Activated T-helper 1 cell treated with anti-CD3 and anti-CD28 coated beads, Interleukin-12 subunit alpha, Interleukin-12 subunit beta, Interleukin-2, Interleukin-4 antibody, amounts not matched to agents 30 ng/mL and 10 ng/mL and 1 ng/mL, durations not matched to agents 14 hours and 24 hours and 36 hours (primary cell): ENCODE measurements at places on chromosomes 12 and 14. TPM values are rescaled to one million over a fixed set of nuclear protein-coding genes. Genes with fewer than 3 reads are reported as not detected.

DNA sequence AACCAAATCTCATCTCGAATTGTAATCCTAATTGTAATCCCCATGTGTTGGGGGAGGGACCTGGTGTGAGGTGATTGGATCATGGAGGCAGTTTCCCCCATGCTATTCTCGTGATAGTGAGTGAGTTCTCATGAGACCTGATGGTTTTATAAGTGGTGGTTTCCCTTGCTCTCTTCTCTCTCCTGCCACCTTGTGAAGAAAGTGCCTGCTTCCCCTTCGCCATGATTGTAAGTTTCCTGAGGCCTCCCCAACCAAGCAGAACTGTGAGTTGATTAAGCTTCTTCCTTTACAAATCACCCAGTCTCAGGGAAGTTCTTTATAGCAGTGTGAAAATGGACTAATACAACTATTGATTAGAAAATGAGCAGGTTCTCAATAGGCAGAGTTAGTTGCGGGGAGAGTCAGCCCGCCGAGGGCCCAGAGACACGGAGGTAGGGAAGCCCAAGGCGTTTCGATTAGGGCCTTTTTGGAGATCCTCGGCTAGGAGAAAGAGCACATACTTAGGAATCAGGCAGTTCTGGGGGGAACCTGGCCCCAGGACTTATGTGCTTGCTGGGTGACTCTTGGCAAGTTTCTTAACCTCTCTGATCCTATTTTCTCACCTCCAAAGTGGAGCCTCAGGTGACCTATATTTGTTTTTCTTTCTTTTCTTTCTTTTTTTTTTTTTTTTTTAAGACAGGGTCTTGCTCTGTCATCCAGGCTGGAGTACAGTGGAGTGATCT, 65.7 kb downstream of the MVK start:
- no peaks in the 10 kb centered on the region for H3K4me1 ChIP-seq
- H3K27me3 ChIP-seq = peaks cover 2% of the 10 kb centered on the region
- no peak for DNase-seq
- no peak overlapping the region for H3K27ac ChIP-seq
- H3K36me3 ChIP-seq = no peaks in the 10 kb centered on the region

DNA sequence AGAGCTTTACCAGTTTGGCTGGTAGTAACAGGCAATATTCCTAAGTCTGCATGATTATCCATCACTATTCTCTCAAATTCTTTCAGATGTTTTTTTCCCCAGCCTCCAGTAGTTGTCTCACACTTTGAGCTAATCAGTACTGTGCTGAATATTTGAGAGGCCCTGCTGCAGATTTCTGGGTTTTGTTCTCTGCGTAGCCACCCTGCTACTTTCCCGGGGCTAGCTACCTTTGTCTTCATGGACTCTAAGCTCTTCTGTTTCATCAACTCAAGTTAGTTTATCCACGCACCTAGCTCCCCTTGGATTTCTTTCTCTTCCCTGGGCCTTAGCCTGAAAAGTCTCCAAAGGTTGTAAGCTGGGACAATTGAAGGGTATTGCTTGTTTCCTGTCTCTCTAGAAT, 73.0 kb downstream of the FUT8 start:
- H3K4me1 ChIP-seq = peaks cover 70% of the 10 kb centered on the region
- DNase-seq = no peak
- no peak overlapping the region for H3K4me3 ChIP-seq
- no peak overlapping the region for H3K27ac ChIP-seq
- no peaks in the 10 kb centered on the region for H3K27me3 ChIP-seq
- H3K36me3 ChIP-seq = peaks cover 32% of the 10 kb centered on the region

DNA sequence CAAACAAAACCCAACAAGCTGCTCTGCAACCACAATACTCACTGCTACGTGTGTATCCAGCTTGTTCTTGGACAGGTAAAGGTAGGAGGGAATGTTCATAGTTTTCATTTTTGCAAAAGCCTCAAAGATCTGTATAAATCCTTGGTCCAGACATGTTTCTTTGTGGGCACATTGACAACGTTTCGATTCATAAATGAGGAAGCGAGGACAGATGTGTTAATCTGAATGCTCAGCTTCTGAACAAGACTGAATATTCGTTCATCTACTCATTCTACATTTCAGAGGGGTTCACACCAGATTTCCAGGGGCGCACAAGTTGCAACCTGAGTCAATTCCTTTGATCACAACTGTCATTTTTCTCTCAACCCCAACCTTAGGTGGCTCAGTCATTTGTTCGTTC, 134.4 kb downstream of the LLPH start:
- peaks cover 3% of the 10 kb centered on the region for H3K27me3 ChIP-seq
- H3K27ac ChIP-seq = no peak overlapping the region
- no peaks in the 10 kb centered on the region for H3K4me1 ChIP-seq
- no peak for DNase-seq
- no peak overlapping the region for H3K4me3 ChIP-seq
- H3K36me3 ChIP-seq = no peaks in the 10 kb centered on the region

- H3K4me1 ChIP-seq = no peaks in the 10 kb centered on the region
- H3K27me3 ChIP-seq = peaks cover 4% of the 10 kb centered on the region
- H3K27ac ChIP-seq = no peak overlapping the region
- no peak overlapping the region for H3K4me3 ChIP-seq
- H3K36me3 ChIP-seq = no peaks in the 10 kb centered on the region
Measured at GRCh38 chr12:80170915-80171314, 71.6 kb downstream of the OTOGL start.

DNA sequence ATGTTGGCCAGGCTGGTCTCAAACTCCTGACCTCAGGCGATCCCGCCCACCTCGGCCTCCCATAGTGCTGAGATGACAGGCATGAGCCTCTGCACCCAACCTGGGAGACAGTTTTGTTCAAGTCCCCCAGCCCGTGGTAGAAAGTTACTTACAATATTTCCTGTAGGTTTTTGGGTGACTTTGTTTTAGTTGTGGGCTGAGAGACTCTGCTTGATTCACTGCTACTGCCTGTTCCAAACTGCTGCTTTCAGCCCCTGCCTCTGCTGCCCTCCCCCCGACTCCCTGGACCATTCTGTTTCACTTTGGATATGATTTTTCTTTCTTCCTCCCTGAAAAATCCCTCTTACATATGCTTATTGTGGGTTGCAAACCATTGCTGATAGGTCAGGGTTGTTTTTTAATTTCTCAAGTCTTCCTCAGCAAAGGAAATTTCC, 13.4 kb upstream of the PCNX1 start:
- H3K4me1 ChIP-seq = peaks cover 82% of the 10 kb centered on the region
- H3K4me3 ChIP-seq = peak overlapping the region; percentile 19
- DNase-seq = no peak
- H3K27me3 ChIP-seq = no peaks in the 10 kb centered on the region
- peak overlapping the region; percentile 68 for H3K27ac ChIP-seq

DNA sequence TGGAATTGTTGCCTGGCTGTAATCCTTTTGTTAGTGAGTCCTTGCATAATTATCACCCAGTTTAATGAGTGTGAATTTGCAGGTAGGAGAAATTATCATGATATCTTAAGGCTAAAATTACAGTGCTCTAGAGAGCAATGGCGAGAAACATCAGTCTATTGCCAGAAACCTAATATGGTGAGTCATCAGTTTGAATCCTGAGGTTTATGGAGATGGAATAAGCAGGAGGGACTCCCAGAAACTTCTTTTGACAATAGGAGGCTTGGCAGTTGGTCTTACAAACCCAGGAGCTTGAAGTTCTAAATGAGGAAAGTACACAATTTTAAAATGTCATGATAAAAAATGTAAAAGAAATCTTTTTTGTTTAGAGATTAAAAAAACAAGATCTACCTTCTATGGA, 31.5 kb upstream of the CRADD start:
- H3K27me3 ChIP-seq = no peaks in the 10 kb centered on the region
- no peak for DNase-seq
- H3K36me3 ChIP-seq = no peaks in the 10 kb centered on the region
- no peak overlapping the region for H3K27ac ChIP-seq

DNA sequence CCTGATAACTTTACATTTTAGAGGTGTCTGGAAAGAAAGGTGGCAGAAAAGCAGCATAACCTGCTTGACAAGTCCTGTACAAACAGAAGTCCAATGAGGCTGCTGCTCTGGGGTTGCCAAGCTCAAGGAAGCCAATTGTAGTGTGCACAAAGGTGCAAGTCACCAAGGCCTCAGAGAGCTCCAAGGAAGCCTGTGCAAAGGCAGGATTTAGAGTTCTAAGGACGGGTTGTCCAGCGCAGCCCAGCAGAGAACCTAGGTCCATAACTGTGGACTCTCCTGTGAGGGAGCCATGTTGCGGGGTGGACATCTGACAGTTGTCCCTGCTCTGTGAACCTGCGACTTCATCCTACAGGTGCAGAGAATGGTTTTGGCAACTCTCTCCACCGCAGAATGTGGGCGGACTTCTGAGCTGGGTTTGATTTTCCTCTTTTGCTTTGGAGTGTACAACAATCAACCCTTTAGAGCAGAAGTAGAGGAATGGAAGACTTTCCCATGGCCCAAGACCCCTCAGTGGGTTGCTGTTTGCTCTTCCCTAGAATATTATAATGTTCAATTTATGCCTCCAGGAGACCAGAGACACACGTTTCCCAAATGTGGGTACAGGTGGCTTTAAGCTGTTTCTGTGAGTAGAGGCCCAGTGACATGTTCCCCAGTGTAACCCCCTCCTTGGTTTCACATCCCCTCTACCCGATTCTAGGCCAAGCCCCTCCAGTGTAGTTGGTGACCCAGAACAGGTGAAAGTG, 81.0 kb downstream of the ETV6 start:
- H3K4me1 ChIP-seq = peaks cover 93% of the 10 kb centered on the region
- H3K27me3 ChIP-seq = no peaks in the 10 kb centered on the region
- peak overlapping the region; percentile 66 for H3K4me3 ChIP-seq
- DNase-seq = no peak

DNA sequence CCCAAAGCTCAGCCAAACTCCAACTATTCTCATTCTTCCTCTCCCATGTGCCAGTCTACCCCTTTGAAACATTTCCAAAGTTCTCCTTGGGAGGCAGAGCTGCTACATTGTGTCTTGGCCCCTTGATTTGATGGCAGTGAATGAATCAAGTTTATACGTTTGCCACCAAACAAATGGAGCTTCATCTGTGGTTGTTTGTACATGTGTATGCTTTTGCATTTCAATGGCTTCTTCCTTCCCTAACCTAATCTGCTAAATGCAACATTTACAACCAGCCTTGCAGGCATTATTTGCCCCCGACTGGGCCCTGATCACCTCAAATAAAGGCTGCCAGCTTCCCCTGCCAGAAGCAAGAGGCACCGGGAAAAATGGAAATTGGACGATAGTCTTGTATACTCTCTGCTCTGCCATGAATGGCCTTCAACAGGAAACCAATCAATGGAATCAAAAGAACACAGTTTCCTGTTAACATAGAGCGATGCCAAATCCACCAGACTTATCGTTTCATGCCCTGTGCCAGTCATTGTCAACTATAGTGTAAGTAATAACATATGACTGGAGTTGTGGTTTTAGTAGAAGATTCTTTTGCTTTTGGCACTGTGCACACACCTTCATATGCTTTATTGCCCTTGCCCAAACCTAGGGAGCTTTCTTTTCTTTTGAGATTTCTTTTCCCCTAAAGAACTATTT, 97.8 kb downstream of the TMEM30B start:
- no peaks in the 10 kb centered on the region for H3K36me3 ChIP-seq
- DNase-seq = no peak
- H3K4me3 ChIP-seq = no peak overlapping the region
- peaks cover 7% of the 10 kb centered on the region for H3K27me3 ChIP-seq

GRCh38 chr12:113333877-113334785, 778 bp downstream of the SLC8B1 start:
- peaks cover 15% of the 10 kb centered on the region for H3K4me1 ChIP-seq
- H3K27me3 ChIP-seq = peaks cover 5% of the 10 kb centered on the region
- peak overlapping the region; percentile 93 for H3K4me3 ChIP-seq
- peaks cover 24% of the 10 kb centered on the region for H3K36me3 ChIP-seq
- DNase-seq = no peak

The INHBE gene
- total RNA-seq = 0.22 and 0.41 TPM in 2 replicates

The PPP1R36 gene
- total RNA-seq = not detected in 2 replicates

The KRT77 gene
- total RNA-seq = not detected in 2 replicates

The SLCO1B3 gene
- total RNA-seq = not detected in 2 replicates

The TECPR2 gene
- 9.5 and 10.1 TPM in 2 replicates for total RNA-seq
